ENCODE measurements at places on chromosomes 11 and 22.

DNA sequence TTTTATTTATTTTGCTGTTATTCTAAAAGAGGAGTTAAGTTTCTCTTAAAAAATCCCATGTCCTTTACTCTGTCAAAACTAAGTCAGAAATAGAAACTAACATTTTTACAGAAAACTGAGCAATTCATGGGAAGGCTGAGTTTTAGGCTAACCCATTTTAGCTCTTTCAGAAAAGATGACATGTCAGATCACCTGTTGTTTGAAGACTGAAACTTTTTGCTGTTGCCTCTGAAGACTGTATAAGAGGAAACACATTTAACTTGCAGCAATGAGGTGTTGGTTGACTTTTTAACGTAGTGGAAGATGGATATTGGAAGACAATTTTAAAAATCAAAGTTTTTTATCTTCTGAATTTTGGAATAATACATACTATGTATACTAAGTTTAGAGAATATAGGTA, 115.4 kb downstream of the METTL15 start:
- no peak for DNase-seq

DNA sequence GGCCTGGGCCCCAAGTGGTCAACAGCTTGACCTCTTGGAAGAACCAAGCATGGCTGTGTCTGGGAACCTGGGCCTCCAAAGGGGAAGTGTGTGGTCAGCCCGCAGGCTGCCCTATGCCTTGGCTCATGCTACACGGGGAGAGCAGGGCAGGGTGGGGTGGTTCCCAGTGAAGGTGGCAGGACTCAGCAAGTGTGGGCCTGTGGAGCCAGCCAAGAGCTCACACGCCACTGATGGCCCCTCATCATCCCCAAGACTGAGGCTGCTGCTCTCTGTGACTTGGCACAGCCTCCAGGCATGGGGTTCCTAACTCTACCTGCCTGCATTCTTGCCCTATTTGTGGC, 15.9 kb upstream of the DGCR8 start:
- no peak for DNase-seq

- DNase-seq, result peak; percentile 73
Measured at GRCh38 chr22:45670981-45671782, 452 bp upstream of the ATXN10 start.

GRCh38 chr11:2210366-2211112, 38.9 kb upstream of the TH start:
- DNase-seq, result peak; percentile 71

Measured in coronary artery (tissue), 2 donors.